ENCODE measurements at places on chromosomes 12 and 14.

GRCh38 chr12:21599143-21599999 lies 5.3 kb downstream of the GYS2 start:
- no peak for DNase-seq

DNA sequence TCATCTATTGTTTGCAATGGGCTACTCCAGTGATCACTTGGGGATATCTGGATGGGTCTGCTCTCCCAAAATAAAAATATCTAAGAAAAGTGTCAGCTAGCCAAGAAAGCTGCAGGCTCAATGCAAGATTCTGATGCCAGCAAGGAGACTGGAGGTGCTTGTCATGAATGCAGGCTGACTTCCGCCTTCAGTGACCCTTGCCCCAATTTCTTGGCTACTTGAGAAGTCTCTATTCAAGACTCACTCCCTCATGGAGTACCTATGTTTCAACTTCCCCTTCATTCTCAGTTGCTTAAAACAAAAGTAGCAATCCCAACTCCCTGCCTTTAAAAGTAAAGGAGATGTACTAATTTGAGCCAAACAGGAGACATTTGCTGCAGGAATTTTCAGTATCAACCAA lies 123.9 kb downstream of the GPR65 start:
- DNase-seq: no peak

- no peak for DNase-seq
These were observed 825.9 kb downstream of the SLC16A7 start for GRCh38 chr12:60421741-60422140.

- no peak for DNase-seq
These were observed 286.4 kb upstream of the AMIGO2 start for GRCh38 chr12:47366157-47366556.

- DNase-seq: no peak
These were observed 80.7 kb downstream of the CMAS start for GRCh38 chr12:22126758-22127157.

- no peak for DNase-seq
These were observed 281.9 kb downstream of the DPF3 start for GRCh38 chr14:72612041-72612440.

DNA sequence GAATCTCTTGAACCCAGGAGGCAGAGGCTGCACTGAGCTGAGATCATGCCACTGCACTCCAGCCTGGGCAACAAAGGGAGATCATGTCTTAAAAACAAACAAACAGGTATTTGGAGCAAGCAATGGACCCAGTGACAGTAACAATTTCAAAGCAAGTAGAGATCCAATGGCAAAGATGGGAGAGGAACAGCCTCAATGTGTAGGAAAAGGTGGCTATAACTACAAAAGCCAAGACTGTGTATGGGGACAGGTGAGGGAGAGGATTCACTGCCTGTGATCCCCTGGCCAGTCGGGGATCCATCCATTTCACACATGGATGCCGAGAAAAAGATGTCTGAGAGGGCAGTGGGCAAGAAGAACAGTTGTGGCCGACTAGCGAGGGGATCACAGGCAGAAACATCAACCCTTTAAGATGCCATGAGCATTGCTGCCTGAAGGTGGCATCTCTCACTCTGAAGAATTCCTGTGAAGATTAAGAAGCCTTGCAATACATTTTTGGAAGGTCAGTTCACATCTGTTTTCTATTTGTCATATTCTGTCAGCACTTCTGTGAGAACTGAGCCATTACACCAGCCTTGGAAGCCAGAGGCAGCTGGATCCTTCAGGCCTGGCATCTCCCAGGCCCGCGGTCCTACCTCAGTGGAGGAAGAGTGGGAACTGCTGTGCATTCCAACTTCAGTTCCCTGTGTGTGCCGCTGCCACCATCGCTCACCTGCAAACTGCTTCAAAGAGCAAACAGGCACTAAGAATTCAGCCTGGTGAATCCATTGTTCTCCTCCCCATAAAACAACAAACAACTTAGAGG lies 54.5 kb upstream of the FRS2 start:
- no peak for DNase-seq

DNA sequence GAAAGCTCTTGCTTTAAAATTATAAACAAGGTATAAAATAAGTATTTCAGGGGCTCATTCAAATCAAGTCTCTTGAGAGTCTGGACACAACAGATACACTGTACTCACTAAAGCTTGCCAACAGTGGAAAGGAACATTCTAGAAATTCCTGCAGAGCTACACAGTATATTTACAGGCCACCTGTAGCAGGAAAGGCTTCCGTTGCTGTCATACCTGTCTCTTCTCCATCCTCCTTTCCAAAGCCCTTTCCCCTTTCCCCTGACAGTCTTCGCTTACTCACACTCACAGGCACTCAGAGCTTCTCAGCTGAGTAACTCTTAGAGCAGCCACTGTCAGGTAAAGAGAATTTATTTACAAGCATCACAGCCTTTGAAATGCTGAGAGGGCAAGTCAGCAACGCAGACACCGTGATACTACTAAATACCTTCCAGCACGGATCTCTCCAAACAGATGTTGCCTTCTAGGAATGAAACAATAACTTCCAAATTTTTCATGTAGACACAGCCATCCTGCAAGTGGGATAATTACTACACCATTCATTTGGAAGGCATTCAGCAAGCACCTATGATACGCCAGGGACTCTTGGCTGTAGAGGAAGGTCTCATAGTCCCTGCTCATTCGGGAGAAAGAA lies 167.9 kb downstream of the FOXN3 start:
- DNase-seq: no peak

GRCh38 chr12:116244474-116245090 lies 32.9 kb downstream of the MED13L start:
- DNase-seq: no peak

DNA sequence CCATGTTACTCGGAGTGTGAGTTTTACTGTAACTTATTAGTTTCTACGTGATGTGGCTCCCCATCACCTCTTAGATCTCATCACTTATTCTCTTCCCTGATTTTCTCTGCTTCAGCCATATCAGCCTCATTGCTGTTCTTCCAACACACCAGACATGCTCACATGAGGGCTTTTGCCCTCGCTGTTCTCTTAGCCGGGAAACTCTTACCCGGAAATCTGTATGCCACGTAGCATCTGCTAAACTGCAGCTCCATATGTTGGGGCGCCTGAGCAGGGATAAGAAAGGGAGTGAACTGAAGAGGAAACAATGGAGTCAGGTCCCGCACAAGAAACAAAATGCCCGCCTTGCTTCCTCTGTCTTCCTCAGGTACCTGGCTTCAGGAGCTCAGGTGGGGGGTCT lies 16.6 kb downstream of the SMUG1 start:
- DNase-seq: no peak

- peak; percentile 60 for DNase-seq
These were observed 25.0 kb upstream of the CIT start for GRCh38 chr12:119902084-119902509.

- DNase-seq: peak; percentile 35
These were observed 8.5 kb upstream of the PRKAB1 start for GRCh38 chr12:119659289-119659897.

GRCh38 chr14:51283402-51284085 lies 43.5 kb downstream of the TMX1 start:
- no peak for DNase-seq

DNA sequence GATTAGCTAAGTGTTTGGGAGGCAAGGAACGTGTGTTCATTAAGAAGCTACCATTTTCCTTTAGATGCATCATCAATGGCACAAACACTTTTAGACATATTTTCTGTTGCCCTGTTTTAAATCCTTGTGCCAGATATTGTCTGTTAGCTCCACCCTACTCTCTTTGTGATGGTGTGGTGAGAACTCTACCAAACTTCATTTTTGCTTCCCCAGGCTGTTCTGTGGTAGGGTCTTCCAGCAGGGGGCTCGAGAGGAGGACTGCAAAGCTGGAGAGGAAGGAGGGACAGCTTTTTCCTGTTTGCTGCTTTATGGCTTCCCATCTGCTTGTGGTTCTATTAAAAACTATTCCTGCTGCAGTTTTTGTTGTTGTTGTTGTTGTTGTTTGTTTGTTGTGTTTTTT lies 23.8 kb upstream of the STRAP start:
- DNase-seq: no peak

- DNase-seq: no peak
These were observed 958.5 kb upstream of the SEL1L start for GRCh38 chr14:82492157-82492556.

DNA sequence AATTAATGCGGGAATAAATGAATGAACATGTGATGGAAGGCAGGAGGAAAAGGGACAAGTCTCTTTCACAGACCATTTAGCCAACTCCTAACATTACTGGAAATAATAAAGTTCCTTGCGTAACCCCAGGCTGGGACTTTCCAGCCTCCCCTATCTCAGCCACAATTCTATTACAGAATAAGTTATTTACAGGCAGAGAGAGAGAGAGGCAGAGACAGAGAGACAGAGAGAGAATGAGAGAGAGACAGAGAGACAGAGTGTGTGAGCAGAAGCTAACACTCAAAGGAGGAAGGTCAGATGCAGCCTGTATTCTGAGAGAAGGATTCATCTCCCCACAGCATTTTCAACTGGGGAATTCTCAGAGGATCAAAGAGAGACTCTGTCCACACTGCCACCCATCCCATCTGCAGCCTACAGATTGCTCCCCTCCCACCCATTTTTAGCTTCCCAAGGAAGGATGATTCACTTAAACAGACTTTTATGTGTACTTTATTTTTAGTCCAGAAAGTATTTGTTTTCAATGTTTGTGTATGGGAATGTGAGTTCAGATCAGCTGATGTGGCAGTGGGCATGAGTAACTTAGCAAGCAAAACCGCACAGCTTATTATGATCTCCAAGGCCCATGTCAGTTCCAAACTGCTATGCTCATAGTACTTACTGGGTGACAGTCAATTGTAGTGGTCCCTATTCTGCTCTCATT lies 165.7 kb downstream of the CAND1 start:
- no peak for DNase-seq
